ENCODE measurements at places on chromosomes 12 and 14.

GRCh38 chr12:124248941-124249825 is 45.7 kb upstream of the RFLNA start:
- no peak for DNase-seq

DNA sequence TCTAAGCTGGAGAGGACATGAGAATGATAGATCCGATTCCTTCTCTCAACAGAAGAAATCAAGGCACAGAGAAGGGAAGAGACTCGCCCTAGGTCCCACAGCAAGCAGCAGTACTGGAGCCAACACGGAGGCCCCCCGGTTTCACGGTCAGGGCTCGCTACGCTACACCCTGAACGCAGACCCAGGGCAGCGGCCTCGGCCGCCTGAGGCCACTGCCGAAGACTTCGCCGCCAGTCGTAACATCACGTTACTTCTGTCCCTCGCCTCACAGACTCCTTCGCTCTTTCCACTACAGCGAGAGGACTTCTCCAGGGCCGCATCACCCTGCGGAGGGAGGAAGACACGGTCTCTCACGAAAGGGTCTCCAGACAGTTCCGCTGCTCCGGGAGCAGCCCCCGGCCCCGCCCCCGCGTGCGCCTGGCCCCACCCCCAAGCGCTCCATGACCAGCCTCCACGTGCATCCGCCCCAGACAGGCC is 411 bp upstream of the DCAF4 start:
- DNase-seq = no peak

GRCh38 chr12:117000316-117000715 is 89.6 kb downstream of the FBXW8 start:
- no peak for DNase-seq

GRCh38 chr12:83143950-83144349 is 457.2 kb downstream of the TMTC2 start:
- no peak for DNase-seq

GRCh38 chr12:113245695-113246477 is 24.6 kb downstream of the TPCN1 start:
- no peak for DNase-seq

- DNase-seq = no peak
Observed at GRCh38 chr12:12933742-12934141, 18.2 kb downstream of the GPRC5D start.

Measured in stimulated activated CD4-positive, alpha-beta T cell treated with anti-CD3 and anti-CD28 coated beads, Interleukin-4, amount 100 ng/mL, for 48 hours (primary cell).